Activated T-cell treated with anti-CD3 and anti-CD28 coated beads for 4 hours (primary cell): ENCODE measurements at places on chromosomes 5 and 9.

DNA sequence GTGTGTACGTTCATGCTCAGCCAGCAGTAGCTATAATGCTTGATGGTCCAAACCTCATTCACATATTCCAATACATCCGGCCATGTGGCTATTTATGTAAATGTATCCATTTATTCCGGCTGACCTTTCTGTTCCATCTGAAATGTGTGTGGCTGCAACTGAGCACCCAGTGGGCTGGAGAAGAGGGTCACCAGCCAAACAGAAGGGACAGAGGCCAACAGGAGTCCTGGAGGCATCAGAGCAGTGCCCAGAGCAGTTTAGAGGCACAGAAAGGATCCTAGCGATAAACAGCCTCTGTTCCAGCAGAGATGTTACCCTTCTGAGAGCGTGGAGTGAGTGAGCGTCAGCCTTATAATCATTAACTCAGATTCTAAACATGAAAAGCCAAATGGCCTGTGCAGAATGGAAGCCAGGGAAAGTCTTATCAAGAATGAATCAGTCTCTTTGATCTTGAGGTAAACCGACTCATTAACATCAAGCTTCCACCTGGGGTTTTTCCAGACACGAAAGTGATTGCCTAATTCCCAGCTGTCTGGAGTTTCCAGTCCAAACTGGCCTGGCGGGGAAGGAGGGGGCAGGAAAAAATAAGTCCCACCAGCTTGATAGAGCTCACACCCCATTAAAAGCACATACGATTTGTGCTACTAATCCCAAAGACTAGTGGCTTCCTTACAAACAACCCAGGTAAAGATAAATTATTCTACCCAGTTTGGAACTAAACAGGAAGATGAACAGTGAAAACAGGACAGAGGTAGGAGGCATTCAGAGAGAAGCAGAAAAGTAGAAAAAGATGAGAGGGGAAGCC, 55.7 kb downstream of the SUSD1 start:
- DNase-seq: no peak

GRCh38 chr5:59342181-59342580, 551.3 kb downstream of the PDE4D start:
- DNase-seq: no peak

DNA sequence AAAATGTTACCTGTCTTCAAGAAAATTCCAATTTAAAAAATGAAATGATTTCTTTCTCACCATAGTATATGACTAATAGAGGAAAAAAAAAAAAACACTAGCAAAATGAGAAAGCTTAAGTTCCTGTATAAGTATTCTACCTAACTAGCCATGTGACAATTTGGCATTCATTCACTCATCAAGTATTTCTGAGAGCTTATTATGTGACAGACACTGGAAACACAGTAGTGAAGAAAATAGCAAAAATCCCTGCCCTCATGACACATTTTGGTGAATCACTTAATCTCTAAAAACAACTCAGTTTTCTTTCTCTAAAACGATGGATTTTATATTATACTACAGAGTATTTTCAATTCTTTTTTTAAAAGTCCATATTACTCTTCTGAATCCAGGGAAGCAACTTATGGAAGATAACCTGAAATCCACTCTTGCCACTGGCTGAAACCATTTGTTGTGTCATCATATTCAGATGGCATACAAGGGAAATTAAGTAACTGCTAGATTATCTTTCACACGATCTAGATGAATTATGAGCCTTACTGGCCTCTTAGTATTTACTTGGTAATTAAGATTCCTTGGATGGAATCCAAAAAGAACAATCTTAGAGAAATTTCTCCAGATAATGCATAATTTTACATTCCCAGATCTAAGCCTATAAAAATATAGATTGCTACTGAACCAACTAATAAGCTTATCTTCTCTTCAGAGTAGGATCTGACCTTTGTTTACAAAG, 5.5 kb downstream of the PTBP3 start:
- no peak for DNase-seq

- DNase-seq: no peak
Observed at GRCh38 chr5:132056610-132057497, 3.6 kb upstream of the IL3 start.

DNA sequence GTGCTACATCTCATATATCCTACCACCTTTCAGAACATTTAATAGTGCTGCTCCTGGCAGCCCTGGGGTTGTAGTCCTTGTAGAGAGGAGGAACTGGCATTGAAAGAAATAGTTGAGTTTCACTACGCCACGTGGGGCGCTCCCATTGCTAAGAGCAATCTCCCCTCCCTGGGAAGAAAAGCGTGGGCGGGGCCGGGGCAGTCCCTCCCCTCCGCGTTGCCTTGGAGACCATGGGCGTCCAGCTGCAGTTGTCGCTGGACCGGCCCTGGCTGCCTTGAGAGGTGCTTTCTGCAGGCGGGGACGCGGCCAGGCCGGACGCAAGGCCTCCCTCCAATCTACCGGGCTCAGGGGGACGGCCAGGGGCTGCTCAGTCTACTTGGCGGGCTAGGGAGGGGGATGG, 368 bp upstream of the CCDC180 start:
- DNase-seq: no peak

DNA sequence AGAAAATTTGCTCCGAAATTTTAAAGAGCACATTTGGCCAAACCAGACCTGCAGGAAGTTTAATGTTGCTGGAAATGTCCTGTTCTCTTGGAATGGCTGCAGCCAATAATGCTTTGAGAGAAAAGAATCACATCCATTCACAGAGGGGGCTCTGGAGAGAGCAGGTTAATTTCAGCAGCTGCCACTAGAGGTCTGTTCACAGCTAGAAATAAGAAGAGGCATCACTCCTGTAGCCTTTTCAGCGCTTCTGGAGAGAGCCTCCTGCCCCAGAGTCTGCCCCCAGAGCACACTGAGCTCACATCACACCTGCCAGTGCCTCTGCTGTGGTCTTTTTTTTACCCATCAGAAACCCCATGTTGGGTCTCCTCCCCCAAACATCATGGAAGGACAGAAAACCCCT, 124.8 kb upstream of the RAD23B start:
- DNase-seq: no peak

DNA sequence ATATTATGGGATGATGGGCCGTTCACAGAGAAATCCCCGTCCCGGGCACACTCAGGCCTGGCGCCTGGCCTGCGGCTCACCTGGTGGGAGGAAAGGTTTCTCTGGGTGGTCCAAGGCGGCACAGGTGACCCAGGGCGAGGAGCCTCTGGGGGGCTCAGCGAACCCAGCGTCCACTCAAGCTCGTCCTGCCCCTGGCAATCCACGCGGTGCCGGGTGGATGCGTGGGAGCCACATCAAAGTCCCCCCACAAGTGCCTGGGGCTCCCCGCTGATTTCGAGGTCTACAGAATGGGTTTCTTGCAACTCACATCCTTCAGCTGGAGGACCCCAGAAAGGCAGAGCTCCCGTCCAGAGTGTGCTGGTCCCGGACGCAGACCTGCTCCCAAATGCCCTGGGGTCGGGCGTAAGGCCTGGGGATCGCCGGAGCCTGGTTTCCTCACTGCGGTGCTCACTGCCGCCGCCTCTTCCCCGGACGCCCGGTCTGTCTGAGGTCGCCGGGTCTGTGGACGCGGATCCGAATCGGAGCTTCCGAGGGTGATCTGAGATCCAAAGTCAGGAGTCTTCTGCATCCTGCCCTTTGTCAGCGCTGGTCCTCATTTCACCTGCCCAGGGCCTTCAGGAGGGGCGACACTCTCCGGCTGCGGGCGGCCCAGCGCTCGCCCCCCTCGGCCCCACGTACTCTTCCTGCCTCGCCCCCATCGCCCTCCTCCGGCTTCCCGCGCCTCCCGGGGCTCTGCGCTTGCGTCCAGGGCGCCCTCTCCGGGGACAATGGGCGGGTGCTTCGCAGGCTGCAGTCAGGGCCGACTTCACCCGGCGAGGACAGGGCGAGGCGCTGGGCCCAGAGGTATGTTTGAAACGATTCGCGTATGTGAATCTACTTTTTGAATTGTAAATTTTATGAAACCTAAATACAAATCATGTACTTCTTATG, 20.0 kb upstream of the RUFY1 start:
- peak; percentile 59 for DNase-seq
